Neuronal stem cell (in vitro differentiated cells): ENCODE measurements at places on chromosomes 5 and 9.

- DNase-seq, result peak; percentile 20
Observed at GRCh38 chr9:14238518-14238917, 75.4 kb downstream of the NFIB start.

GRCh38 chr9:130658893-130659698 lies 5.3 kb upstream of the PRDM12 start:
- DNase-seq, result no peak

GRCh38 chr5:135045488-135045887 lies 11.5 kb upstream of the PITX1 start:
- no peak for DNase-seq

GRCh38 chr5:91787718-91788117 lies 404.6 kb upstream of the ARRDC3 start:
- DNase-seq, result no peak

DNA sequence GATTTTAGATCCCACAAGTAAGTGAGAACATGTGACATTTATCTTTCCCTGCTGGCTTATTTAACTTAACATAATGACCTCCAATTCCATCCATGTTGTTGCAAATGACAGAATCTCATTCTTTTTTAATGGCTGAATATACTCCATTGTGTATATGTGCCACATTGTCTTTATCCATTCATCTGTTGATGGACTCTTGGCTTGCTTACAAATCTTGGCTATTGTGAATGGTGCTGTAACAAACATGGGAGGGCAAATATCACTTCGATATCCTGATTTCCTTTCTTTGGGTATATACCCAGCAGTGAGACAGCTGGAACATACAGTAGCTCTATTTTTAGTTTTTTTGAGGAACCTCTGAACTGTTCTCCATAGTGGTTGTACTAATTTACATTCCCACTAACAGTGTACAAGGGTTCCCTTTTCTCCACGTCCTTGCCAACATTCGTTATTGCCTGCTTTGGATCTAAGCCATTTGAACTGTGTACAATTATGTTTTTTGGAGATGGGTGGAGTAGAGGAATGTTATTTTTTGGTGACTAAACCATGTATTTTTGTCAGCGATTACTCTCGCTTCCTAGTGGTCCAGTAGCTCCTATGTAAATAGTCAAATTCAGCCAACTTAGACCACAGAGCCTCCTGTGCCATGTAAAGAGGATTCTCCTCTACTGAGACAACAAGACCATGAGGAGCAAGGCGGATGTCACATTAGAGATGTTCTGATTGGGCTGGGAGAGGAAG lies 60.6 kb downstream of the TNFSF15 start:
- no peak for DNase-seq

DNA sequence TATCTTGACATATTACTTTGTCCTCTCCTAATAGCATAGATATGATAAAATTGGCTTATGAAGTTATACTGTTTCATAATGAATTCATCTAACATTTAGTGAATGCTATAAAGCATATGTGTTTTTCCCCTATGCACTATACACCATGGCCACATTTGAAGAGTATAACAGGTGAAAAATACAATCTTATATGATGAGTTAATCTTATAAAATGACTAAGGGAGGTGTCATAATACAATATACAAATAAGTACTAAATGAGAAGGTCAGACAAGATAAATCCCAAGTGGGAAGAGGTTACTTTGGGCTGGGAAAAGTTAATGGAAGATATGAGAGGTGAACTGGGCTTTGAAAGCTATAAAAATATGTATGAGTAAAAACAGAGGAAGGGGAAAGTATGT lies 174.4 kb downstream of the PCSK1 start:
- DNase-seq, result no peak

- DNase-seq, result no peak
Observed at GRCh38 chr9:125911861-125912644, 164.9 kb downstream of the PBX3 start.

DNA sequence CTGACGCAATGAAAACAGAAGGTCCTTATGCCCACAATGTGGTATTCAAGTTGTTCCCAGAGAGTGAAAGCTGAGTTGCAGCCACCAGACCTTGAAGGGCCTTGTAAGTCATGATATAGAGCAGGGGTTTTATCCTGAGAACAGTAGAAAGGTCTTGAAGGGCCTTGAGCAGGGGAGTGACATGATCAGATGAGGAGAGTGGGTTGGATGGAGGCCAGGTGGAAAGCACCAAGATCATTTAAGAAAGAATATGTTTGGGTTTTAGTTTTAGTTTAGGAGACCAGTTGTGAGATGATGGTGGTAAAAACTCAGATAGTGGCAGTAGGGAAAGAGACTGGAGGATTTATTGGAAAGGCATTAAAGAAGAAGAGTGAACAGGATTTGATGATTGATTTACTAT lies 5.9 kb downstream of the ITGA2 start:
- no peak for DNase-seq

DNA sequence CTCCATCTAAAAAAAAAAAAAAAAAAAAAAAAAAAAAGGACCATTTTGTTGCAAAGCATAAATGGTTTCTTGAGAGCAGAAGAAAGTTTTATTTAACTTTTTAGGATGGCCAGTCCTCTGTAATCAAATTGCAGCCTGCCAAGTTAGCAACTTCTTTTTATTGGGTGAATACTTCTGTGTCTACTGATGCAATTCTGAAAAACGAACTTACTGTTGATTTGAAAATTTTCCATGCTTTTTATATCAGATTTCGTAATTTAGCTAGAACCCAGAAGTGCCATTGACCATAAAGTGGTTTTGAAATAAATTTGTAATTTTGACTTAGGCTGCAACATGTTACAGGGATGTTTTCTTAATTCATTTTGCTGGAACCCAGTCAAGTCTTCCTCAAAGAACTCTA lies 269.1 kb upstream of the ACTBL2 start:
- no peak for DNase-seq

- no peak for DNase-seq
Observed at GRCh38 chr5:85170183-85170582, 785.5 kb upstream of the EDIL3 start.

DNA sequence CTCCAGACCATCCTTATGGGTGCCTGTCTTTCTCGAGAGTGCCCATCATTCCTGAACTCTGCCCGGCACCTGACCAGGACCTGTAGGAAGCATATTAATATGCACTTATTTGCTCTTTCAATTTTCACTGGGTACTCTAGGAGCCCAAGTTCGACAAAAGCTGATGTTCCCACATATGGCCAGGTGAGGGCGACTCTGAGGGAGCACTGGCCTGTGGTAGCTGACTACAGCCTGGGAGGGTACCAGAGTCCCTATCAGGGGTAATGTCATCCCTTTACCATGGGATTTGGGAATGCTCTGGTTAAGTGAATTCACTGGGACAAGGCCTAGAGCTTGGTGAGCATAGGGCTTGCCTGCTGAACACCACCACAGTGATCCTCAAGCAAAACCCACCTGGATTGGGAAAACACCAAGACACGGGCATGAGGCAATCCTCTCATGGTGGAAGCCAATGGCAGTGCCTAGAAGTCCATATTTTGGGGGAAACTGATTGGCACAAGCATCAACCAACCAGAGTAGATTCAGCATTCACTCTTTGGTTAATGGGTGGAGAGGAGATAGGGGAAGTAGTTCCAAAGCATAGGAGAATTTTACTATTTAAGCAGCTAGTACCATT lies 112.2 kb downstream of the MTX3 start:
- DNase-seq, result no peak

DNA sequence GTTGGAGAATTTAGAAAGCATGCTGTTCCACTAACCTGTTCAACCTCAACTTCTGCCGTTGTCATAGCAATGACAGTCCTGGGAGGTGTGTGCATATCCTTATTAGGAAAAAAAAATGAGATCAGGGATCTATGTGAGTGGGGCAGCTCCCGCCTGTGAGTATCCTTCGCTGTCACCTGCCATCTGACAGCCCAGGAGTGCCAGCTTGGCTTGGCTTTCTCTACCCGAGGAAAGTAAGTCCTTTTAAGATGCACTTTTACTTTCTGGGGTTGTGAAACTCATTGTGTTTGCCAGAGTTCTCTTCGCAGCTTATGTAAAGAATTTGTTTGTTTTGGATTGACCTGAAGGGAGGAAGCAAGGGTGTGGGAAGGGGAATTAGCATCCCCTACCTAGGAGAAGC lies 21.8 kb downstream of the PCDHAC2 start:
- DNase-seq, result no peak

DNA sequence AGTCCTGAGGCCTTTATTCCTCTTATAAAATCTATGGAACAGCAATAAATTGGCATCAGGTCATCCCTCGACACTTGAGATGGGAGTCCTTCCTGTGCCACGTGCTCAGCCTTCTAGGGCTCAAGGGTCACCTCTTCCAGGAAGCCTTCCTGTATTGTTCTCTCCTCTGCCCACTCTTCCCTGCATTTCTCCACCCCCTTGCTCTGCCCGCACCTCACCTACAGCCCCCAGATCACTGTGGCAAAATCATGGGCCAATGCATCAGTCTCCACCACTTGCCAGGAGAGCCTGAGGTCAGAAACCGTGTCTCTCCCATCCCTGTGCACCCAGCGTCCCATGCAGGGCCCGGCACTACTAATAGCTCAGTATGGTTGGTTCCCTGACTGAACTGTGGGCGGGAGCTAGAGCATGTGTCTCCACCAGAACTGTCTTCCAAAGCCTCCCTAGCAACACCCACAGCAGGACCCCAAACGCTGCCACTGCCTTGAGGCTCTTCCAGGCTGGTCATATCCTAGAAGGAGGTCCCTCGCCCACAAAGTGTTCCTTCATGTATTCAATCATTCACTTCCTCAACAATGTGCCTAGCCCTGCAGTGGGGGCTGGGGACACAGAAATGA lies 13.5 kb downstream of the DUSP1 start:
- DNase-seq, result no peak

DNA sequence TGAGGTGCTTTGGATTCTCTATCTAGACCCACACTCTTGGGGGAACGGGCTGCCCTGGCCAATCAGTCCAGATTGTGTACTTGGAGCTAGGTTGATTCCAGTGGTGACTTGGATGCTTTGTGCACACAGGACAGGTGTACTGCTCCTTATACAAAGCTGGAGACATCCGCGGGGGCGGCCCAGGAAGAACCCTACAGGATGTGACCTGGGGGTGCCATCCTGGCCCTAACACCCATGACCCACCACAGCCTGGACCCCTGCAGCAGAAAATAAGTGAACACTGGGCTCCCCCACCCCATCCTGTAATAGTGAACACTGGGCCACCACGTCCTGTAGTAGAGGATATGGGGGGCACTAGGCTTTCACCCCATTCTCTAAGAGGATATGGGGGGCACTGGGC lies 12.1 kb upstream of the PLEKHG4B start:
- no peak for DNase-seq

DNA sequence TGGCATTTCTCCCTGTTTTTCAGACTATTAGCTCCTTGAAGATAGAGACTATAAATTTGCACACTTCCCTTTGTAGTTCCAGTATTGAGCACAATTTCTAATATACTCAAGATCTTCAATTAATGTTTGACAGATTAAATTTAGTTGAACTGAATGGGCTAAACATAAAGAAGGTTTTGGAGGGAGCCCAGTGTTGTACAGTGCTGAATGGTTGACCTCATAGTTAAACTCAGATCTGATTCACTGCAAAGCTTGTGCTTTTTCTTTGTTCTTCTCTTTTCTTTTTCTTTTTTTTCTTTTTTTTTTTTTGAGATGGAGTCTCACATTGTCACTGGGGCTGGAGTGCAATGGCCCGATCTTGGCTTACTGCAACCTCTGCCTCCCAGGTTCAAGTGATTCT lies 411.7 kb upstream of the ZNF462 start:
- no peak for DNase-seq

- no peak for DNase-seq
Observed at GRCh38 chr5:64767959-64768357, 533 bp downstream of the SREK1IP1 start.

DNA sequence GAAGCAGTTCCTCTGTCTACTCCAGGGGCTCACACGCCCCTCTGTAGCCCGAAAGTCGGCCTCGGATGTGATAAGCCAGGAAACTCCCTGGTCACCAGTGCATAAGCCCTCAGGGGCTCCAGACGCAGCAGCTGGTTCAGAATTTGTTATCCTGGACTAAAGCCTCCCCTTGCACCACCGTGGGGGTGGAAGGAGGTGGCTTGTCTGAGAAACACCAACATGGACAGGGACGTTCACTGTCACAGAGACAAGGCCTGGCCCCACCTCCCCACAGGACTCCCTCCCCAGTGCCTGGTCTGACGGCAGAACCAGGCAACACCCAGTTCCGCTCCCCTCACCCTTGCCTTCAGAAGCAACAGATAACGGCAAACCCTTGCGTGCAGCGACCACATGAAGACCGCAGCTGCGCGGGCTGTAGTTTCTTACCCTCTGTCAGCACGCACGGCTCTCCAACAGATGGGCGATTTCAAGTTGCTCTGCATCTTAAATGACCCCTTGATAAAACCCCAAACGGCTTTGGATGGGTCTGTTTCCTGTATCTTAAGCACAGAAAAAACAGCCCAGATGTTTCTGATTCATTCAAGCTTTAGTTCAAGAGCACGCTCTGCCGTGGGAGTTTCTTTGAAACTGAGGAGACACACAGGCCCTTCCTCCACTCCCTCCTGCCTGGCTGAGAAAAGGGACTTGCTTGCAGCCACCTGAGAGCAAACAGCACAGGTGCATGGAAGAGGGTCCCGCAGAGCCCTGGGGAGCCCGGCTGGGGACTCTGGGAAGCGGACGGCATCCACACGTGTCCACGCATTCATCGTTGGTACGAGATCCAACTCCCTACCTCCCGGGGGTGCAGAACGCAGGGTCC lies 44.7 kb upstream of the NKD2 start:
- no peak for DNase-seq

DNA sequence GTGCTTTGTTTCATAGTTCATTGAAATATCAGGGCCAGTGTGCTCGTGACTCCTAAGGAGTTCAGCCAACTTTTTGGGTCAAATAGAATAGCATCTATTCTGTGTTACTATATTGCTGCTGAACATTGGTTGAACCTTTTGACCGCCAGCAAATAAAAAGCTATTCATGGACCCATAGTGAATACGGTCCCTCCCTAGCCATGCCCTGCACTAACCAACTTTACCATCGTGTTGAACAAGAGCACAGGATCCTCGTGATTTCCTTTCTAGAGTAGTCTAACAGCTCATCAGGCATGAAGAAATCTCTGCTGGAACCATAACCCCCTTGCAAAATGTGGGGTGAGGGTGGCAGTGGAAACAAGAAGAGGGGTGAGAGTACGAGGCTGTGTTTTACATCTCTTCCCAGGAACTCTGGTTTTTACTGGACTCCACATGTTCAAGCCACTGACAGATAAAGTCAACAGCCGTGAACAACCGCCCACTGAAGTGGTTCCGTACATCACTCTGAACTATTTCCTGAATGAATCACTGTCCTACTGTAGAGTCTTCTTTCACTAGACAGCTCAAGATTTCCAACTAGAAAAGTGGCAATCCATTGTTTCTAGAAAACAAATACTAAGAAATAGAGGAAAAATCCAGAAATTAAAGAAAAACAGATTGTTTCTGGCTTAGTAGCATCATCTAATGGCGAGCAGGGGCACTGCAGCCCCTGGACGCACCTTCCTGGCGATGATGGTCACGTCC lies 70.1 kb upstream of the SPATA31E1 start:
- no peak for DNase-seq

- no peak for DNase-seq
Observed at GRCh38 chr5:58183078-58183785, 276.7 kb downstream of the PLK2 start.

GRCh38 chr9:132008184-132008803 lies 71.4 kb downstream of the MED27 start:
- no peak for DNase-seq
